Stromal cell of bone marrow (primary cell): ENCODE measurements at places on chromosomes 12 and 14.

GRCh38 chr14:105839425-105840265 is 313.3 kb downstream of the TMEM121 start:
- no peak for DNase-seq

- no peak for DNase-seq
Observed at GRCh38 chr12:4813741-4814140, 93.5 kb downstream of the GALNT8 start.

- no peak for DNase-seq
Observed at GRCh38 chr14:85947461-85948139, 417.7 kb downstream of the FLRT2 start.

- no peak for DNase-seq
Observed at GRCh38 chr14:104557766-104558165, 21.8 kb upstream of the C14orf180 start.

- no peak for DNase-seq
Observed at GRCh38 chr14:79852950-79853744, 358.2 kb downstream of the DIO2 start.

DNA sequence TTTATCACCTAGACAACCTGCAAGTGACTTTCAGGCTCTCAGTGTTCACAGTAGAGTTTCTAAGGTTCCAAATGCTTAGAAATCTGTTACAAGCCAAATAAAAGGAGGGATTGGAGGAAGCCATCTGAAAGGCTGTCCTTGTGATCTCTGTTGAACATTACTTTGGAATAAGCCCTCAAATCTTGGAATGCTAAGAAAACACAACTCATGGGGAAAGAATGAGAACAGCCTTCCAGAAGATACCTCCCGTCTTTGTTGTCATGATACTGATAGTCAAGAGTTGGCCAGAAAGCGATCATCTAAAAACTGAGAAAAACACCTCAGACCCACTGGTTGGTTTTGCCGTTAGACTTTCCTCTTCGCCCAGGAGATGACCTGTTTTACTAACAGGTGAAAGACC is 44.4 kb upstream of the KCNK13 start:
- DNase-seq, result no peak

GRCh38 chr12:132500142-132500855 is 10.3 kb downstream of the FBRSL1 start:
- DNase-seq, result no peak

- DNase-seq, result no peak
Observed at GRCh38 chr14:103421556-103421955, 36.3 kb downstream of the MARK3 start.

GRCh38 chr14:40806471-40806870 is 800.2 kb upstream of the LRFN5 start:
- no peak for DNase-seq

DNA sequence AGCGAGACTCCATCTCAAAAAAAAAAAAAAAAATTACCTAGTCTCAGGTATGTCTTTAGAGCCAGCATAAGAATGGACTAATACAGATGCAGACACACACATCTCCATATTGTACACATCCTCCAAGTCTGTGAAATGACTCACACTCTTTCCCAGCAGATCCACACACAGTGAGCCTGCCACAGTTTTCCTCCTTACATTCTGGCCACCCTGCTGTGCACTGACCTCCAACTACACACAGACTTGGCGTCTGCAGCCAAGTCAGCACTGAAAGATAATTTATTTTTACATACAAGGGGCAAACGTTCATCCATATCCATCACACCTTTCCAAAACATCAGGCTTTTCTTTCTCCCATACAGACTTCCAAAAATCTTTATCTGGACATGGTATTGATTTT is 115.9 kb downstream of the SLC25A21 start:
- peak; percentile 24 for DNase-seq

DNA sequence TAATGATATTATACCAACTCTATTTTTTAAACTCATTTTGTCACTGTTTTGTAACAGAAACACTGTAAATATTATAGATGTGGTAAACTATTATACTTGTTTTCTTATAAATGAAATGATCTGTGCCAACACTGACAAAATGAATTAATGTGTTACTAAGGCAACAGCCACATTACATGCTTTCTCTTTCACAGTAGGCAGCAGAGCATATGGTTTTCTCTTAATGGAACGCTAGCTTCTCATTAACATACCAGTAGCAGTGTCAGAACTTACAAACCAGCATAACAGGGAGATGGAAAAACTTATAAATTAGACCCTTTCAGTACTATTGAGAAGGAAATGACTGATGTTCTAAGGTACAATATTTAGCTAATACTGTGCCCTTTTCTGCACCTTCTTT is 398.8 kb downstream of the PRKD1 start:
- DNase-seq, result no peak

DNA sequence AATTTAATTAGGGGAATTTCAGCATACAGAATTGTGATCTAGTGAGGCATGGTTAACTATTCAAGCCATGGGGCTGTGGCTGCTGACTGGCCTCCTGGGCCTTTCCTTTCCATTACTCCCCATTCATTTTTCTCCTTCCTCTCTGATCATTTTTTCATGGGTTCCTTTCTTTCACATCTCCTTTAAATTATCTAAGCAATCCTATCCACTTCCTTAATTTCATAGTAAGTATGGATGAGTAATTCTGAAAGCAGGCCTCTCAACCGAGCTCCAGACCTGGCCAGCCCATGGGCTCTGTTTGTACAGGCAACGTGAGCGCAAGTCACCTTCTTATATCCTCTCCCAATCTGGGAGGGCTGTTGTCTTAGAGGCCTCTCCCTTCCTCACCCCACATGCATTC is 13.4 kb downstream of the CKAP4 start:
- no peak for DNase-seq

DNA sequence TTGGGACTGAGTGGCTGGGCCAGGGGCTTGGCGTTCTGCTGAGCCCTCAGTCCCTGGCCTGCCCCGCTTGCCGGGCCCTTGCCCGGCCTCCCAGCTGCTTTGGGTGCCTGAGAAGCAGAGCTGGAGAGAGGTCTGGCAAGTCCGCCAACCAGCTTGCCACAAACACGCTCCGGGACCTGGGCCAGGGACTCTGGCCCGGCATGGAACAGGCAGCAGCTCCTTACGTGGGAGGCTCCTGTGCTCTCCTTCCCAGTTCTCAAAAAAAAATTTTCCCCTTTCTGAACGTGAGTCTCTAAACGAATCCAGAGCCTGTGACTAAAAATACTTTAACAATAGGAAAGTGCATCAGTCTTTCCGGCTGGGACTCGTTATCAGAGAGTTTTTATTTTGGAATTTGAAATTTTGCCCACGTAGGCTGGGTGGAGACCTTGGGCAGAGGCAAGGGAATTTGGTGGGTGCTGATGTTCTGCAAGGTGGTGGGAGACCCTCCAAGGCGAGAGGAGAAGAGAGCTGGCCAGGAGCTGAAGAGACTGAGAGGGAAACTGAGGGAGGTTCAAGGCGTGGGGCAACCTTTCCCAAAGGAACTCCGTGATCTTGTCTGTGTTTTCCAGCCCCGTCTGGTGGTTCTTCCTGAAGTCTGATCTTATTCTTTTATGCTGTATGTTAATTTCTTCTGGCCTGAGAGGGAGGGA is 6.8 kb upstream of the NR4A1 start:
- peak; percentile 93 for DNase-seq

DNA sequence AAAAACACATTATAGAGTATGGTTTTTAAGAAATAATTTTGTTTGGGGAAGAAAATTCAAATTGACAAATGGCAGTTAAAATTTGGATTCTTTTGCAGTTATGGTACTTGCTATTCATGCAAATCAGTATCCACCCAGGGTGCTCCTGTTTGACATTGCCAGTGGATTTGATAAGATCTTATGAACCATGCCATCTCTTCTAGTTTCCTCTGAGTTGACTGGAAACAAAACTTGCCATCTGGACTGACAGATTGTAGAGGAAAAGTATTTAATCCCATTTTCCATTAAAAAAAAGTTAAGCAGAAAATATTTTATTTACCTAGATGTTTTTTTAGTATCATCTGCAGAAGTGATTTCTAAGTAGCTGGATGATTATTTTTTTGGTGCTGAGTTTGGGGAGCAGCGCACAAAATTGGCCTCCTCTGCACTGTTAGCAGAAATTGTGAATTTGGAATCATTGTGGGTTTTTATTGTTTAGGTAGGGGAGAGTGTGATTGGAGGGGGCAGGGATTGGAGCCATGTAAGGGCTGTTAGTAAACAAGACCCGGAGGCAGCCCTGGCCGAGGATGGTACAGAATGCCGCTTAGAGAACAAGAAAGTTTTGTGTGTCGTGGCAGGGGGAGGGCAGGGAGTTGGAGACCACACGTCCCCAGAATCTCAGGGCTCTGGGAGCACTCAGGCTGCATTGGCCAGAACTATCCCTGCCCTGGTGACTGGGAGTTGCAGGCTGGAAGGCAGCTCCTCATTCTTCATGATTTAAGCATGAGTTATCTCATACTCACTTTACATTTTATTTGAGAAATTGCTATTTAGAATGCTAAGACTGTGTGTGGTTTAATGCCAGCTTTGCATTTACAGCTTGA is 56.6 kb downstream of the WDR20 start:
- DNase-seq, result no peak

DNA sequence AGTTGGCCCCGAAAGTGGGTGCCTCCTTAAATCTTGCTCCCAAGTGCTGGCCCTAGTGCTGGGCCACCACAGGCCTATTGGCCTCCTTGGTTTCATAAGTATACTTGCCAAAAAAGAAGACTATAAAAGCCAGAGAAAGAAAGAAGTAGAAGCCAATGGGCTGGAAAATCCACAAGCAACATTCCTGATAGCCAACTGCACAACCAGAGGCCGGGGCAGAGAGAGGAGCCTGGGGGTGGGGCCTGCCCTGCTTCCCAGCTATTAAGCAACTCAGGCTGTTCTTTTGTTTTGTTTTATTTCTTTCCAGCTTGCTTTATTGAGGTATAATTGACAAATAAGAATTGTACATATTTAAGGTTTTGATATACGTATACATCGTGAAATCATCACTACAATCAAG is 177.2 kb upstream of the NTF3 start:
- no peak for DNase-seq

DNA sequence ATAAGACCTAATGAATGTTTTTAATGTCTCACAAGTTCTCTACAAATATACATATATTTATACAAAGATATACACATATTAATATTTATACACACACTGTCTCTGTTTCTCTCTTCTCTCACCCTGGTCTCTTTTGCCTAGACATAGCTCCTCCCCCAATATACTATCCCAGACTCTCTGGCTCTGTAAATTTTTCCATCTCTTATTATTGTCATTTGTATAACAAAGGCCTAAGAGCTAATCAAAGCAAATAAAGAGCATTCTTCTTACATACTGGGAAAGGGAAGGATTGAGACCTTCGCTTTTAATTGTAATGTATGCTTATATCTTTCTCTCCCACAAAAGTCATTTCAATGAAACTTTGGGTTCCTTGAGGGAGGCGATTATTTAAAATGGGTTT is 318.1 kb downstream of the ADAMTS20 start:
- no peak for DNase-seq

- peak; percentile 21 for DNase-seq
Observed at GRCh38 chr14:64841121-64841651, 38.5 kb downstream of the SPTB start.

DNA sequence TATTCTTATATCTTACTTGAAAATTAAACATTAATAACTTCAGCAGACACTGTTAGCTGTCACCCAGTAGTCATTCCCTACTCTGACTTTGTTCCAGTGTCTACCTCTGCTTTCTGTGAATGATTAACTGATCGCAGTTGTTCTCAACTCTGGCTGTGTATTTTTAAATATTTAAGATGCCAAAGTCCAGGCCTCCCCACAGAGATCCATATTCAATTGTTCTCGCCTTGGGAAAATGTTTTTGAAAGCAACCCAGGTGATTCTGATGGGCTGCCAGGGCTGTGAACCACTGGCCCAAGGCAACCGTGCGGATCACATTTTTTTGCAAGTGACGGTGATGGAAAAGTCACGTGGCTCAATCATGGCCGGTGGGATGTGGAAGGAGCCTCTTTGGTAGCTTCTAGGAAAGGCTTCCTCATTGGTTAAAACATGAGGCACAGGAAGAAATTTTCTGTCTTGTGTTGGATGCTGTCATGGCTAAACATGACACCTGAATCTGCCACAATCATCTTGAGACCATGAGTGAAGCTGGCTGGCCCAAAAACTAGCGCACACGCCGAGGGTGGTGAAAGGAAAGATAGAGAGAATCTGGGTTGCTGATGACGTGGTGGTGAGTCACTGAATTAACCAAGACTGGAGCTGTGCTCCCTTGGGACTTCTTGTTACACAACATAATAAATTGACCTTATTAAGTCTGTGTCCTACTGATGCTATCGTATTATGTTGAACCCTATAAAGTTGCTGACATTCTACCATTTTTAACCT is 37.2 kb downstream of the RDH12 start:
- DNase-seq, result peak; percentile 95

- no peak for DNase-seq
Observed at GRCh38 chr12:19021646-19022045, 107.9 kb upstream of the PLEKHA5 start.

GRCh38 chr12:15522574-15523187 is 200.4 kb downstream of the PTPRO start:
- peak; percentile 49 for DNase-seq

DNA sequence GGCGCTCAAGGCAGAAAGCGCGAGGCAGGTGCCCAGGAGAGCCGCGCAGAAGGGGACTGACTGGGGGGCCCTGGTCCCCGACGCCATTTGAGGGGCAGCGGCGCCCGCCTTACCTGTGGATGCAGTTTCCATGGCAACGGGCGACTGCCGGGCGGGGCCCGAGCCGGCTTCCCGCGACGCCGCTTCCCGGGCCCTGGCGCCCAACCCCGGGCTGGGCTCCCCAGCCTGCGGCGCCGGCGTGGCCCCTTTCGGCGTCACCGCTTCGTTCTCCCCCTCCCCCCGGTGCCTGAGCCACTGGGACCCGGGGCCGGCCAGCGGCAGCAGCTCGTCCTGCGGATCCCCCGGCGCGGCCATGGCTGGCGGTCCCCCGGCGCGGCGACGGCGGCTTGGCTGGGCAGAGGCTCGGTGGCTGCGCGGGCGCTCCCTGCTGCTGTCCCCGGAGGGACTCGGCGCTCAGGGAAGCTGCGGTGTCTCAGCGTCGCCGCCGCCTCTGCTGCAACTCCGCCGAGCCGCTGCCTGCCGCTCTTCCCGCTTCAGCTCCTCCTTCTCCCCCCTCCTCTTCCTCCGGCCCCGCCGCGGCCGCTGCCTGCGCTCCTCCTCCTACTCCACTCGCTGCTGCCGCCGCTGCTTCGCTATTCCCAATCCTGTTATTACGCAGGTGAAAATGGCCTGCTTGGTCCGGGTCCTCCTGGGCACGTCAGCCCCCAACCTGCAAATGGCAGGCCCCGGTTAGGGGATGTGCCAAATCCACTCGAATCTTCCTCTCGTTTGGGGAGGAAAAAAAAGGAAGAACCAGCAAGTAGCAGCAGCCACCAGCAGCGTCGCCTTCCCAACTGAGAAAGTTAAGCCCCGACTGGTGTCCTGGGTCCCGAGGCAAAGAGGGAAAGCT is at the start of gene RTN1:
TSS of gene RTN1 (minus strand) at position 500 of the 889 bp plus-strand sequence. CDS start at position 354, 146 bp downstream.
- peak; percentile 6 for DNase-seq

DNA sequence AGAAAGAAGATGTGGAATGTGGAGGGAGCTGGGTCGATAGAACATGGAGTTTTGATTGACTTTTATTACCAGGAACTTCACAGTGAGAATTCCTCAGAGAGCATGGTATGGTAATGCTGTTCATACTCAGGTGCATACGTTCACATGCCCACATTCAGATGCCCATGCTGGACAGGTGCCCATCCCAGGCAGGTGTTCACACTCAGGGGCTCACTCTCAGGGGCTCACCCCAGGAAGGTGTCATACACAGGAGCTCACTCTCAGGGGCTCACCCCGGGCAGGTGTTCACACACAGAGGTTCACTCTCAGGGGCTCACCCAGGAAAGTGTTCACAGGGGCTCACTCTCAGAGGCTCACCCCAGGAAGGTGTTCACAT is 360.0 kb upstream of the SFSWAP start:
- no peak for DNase-seq

- DNase-seq, result no peak
Observed at GRCh38 chr14:105945896-105946295, 419.5 kb downstream of the TMEM121 start.

GRCh38 chr12:122501489-122501989 is 807 bp upstream of the ZCCHC8 start:
- no peak for DNase-seq
